ENCODE measurements at places on chromosomes 16 and 17.

DNA sequence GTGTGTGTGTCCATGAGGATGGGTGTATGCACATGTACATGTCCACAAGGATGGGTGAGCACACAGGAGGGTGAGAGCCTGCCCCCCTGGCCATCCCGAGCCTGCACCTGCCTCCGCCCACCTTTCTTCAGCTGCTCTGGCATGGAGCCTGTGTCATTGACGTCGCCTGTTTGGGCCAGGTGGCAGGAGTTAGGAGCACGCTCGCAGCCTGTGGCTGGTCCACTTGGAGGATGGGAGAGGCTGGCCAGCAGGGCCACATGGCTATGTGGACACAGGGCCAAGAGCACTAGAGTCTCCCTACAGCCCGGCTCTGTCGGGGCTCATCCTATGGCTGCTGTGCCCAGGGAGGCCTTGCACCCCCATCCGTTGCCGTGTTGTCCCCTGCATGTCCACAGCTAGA, 21.4 kb downstream of the BAHCC1 start:
- no peak for DNase-seq

DNA sequence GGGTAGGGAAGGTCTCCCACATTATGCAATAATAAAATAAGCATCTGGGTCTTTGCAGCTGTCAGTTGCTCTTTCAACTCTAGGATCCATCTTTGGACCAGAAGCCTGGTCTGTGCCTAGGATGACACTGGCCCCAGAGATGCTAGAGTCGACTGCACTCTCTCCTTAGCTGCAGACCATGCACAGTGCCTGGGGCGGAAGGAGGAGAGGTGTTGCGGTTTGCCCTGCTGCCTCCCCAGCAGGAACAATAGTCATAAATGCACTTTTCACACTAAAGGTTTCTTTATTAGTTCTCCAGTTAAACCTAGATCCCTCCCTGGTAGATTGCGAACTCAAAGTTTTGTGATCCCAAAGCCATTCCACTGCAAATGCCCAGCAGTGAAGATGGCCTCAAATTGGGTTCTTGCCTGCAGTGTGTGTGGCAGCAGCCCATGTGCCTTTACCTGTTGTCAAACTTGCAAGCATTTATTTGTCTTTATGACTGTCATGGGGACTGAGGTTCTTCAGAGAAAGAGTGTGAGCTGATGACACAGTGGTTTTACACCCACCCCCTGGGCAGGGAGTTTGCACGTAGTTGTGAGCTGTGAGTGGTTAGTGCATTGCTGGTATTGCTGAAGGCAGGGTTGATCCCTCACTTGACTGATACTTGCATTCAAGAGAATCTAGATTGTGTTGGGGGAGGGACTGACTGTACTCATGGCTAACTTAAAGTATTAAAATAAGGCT, 10.3 kb downstream of the ATXN1L start:
- no peak for DNase-seq

DNA sequence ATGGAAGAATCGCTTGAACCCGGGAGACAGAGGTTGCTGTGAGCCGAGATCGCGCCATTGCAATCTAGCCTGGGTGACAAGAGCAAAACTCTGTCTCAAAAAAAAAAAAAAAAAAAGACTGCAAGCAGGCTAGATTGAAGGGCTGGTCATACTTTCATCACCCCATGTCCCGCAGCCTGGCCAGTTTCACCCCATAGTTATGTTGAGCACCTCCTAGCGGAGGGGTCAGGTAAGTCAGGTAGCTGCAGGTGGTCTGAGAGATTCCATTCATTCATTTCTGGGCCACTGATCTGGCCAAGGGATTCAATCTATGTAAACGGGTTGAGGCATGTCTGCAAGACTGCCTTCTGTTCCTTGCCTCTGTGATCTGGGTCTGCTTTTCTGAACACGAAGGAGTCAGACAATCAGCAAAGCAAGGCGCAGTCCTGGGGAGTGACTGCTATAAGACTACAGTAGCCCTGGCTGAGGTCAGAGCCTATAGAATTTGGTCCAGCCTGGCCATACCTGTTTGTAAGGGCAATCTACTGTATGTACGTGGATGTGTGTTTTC, 23.6 kb upstream of the BPTF start:
- DNase-seq, result no peak

DNA sequence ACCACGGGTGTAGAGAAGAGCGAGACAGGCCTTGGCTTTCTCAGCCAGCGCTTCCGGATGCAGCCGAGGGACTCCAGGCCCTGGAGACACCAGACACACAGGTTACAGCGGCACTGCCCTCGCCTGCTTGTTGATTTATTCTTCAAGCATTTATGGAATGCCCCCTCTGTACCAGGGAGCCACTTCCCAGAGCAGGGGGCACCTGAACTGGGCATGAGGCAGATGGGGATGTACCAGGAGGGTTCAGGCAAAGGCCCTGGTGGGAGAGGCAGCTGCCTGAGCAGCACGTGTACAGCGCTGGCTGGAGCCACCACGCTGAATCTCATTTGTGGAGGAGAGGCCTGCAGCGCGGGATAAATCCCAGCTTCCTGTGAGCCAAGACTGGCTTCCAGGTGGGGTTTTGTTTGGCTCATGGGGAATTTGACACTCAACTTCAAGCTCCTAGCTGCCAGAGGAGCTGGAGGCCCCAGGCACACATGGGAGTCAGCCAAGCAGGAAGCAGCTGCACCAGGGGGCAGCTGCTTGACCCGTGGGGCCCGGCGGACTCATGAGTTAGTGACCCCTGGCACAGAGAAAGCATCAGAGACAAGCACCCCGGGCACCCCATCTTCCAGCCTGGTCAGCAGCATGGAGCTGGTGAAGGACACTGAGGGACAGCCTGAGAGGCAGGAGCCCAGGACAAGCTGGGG, 59.7 kb downstream of the IL21R start:
- no peak for DNase-seq

GRCh38 chr17:40099619-40100418, 570 bp downstream of the NR1D1 start:
- no peak for DNase-seq

DNA sequence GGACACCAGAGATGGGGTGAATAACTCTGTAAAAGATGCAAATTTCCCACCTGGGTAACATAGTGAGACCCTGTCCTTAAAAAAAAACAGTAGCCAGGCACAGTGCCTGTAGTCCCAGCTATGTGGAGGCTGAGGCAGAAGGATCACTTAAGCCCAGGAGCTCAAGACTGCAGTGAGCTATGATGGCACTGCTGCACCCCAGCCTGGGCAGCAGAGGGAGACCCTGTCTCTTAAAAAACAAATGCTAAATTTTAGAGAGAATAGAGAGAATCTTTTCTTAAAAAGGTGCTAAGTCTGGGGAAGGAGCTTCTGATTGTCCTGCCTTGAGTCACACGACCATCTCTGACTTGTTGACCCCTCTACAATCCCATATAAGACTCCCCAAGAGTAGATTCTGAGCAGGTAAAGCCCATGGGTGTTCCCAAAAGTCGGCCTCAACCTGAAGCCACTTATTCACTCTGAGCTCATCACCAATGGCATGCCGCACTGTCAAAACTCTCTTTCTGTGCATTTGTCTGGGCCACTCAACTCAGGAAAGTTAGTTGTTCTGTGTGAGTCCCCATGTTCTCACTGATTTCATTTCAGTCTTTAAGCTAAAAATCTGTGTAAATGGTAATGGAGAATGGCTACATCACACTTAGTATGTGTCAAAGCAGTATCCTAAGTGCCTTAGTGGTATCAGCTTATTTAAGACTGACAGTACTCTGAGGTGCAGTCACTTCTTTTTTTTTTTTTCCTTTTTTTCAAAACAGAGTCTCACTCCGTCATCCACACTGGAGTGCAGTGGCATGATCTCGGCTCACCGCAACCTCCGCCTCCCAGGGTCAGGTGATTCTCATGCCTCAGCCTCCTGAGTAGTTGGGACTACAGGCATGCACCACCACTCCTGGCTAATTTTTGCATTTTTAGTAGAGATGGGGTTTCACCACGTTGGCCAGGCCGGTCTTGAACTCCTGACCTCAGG, 41.6 kb downstream of the PRKCB start:
- peak; percentile 39 for DNase-seq
